ENCODE measurements at places on chromosomes 12 and 14.
A peak's percentile ranks its signal among the peaks of the same experiment; 100 is the strongest.

DNA sequence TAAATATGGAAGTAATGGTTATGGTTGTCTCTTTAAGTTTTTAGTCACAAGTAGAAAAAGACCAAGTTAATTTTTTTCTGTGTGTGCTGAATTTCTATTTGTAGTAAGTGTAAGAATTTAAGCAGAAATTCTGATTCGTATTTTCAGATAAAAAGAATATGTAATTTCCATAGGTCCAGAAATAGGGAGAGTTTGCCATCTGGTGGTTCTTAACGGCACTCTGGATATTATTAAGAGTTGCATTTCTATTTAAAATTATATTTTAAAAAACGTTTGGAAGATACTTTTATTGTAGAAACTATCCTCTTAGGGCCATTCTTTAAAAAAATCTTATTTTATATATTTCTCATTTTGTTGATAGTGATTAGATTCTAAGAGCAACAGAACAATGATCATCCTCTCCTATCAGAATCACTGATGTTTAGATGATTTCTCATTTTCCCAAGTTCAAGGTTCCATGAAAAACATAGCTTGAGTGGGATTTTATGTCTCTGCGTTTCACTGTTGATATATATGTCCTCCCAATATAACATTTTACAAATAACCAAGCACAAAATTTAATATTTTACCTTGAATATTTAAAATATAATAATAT, 88.3 kb downstream of the LRRK2 start:
- no peak for DNase-seq

DNA sequence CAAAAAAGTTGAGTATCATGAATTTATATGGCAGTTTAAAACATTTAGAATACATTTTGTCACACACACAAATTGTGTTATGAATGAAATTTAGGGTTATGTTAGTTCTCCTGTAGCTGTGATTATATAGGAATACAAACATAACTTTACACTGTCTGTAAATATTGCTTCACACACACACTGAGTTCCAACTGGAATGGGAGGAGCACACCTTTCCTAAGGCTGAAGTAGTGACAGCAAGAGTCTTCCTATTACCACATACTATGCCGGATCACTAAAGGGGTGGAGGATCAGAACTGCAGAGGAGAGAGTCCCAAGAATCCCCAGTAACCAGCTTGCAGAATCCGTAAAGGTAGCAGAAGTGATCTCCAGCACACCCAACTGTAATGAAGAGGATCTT, 63.7 kb downstream of the DNAI7 start:
- no peak for DNase-seq

- DNase-seq, result no peak
These were observed 64.0 kb upstream of the DIO2 start for GRCh38 chr14:80275208-80275850.

GRCh38 chr14:69316449-69317101, 56.6 kb downstream of the GALNT16 start:
- DNase-seq, result no peak

- no peak for DNase-seq
These were observed 39.9 kb upstream of the PLBD1 start for GRCh38 chr12:14607568-14607967.

DNA sequence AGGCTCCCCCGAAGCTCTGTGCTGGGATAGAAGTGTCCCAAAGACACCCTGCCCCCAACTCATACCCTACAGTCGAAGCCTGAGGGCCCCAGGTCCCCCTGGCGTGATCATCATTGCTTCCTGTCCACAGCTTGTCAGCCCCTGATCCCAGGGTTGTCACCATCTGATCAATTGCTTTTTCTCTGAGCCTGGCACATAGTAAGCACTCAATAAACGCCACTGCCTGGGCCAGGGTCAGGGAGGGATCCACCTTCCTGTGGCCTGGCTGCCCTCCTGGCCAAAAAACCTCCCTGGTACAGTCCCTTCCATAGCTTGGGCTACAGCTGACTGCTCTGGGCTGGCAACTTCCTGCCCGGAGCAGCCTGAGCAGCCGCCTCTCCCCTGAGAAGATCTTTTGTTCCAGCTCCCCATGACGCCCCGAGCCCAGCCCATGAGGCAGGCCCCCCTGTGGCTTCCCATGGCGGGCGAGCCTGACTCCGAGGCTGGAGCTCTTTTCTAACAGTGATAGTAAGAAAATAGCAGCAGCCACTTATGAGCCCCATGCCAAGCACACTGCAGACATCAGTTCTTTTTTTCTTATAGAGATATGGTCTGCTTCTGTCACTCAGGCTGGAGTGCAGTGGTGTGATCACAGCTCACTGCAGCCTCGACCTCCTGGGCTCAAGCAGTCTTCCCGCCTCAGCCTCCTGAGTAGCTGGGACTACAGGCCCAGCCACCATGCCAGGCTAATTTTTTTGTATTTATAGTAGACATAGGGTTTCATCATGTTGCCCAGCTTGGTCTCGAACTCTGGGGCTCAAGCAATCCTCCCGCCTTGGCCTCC, 6.5 kb downstream of the SH2B3 start:
- peak; percentile 29 for DNase-seq

GRCh38 chr12:75289753-75290152, 40.4 kb downstream of the CAPS2 start:
- no peak for DNase-seq

DNA sequence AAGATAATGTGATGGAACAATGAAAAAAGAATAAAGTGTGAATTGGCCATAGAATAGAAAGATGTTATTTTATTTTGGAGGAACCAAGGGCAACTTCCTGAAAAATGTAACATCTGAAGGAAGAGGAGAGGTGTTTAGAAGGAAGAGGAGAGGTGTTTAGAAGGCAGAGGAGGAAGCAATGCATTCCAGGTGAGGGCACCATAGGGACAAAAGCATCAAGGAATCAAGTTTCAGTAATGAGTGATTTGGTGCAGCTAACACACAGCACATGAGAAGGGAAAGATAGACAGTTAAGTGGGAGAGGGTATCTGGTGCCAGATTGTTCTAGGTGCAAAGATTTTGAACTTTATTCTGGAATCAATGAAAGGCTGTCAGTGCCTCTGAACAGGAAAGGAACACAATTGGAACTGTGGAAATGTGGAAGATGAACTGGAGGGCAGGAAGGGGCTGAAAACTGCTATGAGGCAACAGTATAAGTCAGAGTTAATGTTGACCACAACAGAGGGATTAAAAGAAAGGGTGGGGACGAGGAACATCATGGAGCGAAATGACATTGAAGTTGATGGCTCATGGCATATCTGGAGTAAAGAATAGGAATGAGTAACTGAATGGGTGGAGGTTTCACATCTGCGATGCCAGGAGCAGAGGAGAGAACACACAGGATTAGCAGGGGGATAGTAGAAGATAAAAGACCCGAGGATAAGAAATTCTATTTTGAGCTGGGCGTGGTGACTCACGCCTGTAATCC, 326.6 kb downstream of the LRIG3 start:
- DNase-seq, result no peak

- no peak for DNase-seq
These were observed 352.3 kb upstream of the TMPO start for GRCh38 chr12:98162906-98163678.

DNA sequence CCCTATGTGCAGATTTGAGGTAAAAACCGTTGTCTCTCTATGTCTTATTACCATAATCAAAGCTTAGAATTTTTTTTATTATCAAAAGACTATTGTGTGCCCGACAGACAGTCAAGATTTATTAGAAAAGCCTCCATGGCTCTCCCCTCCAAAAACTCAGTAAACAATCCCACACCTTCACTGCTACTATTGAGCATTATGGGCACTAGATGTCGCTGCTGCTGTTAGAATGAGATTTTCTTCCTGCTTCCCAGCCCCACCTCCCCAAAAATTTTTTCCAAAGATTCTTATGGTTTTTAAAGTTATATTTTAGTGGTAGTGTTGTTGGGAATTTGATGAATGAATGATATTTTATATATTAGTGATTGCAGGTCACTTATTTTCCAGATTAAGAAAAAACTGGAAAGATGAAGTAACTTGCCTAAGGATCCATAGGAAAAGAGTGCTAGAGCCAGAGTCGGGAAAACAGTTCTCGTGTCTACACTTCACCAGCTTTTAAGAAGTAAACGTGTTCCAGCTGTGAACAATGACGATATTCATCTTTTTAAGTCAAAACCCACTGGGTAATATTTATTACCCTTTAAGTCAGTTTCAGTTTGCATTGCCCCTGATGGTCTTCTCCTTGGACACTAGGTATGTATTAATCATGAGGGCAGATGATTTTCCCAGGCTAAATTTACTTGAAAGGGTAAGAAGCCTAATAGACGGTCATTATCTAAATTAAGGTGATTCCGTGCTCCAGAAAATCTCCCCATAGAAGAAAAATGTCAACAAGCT, 12.2 kb upstream of the FOXG1 start:
- no peak for DNase-seq

- DNase-seq, result no peak
These were observed 5.5 kb upstream of the KRT84 start for GRCh38 chr12:52390739-52391617.

DNA sequence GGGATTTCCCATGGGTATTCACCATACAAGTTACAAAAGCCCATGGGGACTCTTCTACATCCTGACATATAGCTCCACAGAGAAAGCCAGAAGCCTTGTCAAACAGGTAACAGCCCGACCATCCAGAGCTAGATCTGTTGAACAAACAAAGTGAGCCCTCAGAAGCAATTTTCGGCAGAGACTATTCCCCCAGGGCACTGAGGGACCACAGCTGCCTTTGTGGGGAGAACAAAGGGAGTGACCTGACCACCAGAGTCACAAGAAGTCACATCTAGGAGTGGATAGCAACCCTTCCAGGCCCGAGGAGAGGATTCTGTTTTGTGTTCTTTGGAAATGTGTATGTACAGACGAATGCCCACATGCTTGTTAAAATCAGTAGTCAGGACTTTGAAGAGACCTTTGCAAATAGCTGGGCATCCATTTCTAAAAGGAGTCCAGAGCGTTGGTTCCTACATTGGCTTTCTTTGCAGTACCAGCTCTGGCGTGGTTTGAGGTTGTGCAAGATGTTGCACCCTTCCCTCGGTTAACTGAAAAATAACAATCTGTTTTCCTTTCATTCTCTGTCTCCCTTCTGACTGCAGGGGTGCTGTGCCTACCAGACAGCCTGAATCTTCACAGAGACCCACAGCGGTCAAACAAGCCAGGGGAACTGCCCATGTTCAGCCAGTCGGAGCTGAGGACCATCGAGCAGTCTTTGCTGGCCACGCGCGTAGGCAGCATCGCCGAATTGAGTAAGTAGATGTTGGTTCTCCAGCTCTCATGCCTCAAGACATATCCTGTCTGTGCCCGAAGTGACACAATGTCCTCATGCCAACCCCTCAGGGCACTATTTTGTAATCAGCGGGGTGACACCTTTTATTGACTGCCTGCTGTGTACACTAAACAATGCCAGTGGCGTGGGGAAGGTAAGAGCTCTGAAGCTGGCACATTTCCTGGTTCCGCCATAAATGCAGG, 165.4 kb upstream of the PWP1 start:
- DNase-seq, result peak; percentile 81

- DNase-seq, result no peak
These were observed 603 bp upstream of the ENDOU start for GRCh38 chr12:47725893-47726292.

- DNase-seq, result no peak
These were observed 82.7 kb upstream of the SCN8A start for GRCh38 chr12:51508285-51508684.

DNA sequence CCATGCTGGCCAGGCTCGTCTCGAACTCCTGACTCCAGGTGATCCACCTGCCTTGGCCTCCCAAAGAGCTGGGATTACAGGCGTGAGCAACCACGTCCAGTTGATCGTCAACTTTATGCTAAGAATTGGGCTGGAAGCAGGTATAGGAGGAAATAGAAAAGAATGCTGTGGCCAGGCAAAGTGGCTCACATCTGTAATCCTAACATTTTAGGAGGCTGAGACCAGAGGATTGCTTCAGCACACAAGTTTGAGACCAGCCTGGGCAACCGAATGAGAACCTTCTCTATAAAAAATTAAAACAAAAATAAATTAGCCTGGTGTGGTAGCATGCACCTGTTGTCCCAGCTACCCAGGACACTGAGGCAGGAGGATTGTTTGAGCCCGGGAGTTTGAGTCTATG, 37.1 kb upstream of the SNX6 start:
- DNase-seq, result no peak

GRCh38 chr14:76962303-76962660, 66.2 kb downstream of the IRF2BPL start:
- DNase-seq, result no peak

GRCh38 chr12:2844786-2845185, 10.0 kb upstream of the NRIP2 start:
- no peak for DNase-seq

DNA sequence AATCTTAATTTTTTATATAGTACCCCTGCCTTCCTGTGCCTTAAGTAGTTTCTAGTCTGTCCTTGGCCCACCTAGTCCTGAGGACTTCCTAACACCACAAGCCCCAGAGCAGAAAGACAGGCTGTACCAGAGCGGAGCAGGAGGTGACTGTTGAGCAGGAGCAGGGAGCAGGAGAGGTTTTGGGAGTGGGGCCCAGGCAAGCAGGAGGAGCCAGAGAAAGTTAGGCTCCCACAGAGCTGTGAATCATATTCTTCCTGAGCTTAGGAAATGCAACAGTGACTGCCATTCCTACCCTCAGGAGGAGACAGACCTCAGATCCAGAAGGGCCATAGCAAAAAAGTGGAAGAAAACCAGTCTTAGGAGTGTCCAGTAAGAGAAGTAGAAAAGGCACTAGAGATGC, 28.3 kb upstream of the COL2A1 start:
- DNase-seq, result no peak

DNA sequence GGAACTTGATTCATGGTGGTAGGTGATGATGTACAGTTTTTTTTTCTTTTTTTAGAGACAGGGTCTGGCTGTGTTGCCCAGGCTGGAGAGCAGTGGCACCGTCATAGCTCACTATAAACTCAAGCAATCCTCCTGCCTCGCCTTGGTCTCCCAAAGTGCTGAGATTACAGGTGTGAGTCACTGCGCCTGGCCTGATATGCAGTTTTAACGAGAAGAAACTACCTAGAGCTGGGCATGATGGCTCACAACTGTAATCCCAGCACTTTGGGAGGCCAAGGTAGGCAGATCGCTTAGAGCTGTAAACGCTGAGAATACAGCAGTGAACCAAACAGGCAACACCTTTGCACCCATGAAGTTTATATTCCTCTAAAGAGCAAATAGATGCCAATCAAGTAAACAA, 13.0 kb upstream of the VPS37B start:
- no peak for DNase-seq

GRCh38 chr14:70622111-70622712, 19.5 kb upstream of the TTC9 start:
- peak; percentile 43 for DNase-seq

Data from DMS153 (cell line).